ENCODE measurements at places on chromosomes 2 and 18.

GRCh38 chr2:138897274-138897673, 117.1 kb upstream of the NXPH2 start:
- DNase-seq, result no peak

GRCh38 chr18:63292831-63293683, 26.5 kb downstream of the BCL2 start:
- DNase-seq, result no peak

GRCh38 chr18:75829091-75829490, 401.6 kb upstream of the SMIM21 start:
- DNase-seq, result no peak

DNA sequence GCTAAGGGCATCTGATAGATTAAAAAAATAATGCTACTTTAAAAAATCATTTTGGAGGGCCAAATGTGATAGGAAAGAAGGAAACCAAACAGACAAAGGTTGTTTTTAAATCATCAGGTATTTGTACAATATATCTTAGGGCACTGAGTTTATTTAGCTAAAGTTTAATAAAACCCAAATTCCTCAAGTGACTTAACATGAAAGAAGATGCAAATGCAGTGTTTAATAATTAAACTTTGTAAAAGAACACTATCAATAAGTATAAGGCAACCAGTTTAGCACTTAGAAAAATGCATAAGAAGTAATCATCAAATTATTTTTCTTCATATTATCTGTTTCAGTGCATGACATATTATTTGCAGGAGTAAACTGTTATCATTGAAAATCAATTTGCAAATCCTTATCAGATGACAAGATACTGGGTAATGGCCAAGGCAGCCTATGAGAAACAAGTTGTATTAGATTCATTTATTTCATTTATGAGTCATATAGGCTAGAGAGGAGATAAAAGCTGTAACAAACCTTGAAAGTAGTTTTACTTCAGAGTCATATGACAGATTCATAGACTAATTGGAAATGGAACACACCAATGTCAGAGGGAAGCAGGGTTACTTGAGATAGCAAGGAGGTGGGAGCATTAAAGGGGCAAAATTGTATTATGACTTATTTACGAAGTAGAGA, 165.5 kb downstream of the GCA start:
- no peak for DNase-seq

DNA sequence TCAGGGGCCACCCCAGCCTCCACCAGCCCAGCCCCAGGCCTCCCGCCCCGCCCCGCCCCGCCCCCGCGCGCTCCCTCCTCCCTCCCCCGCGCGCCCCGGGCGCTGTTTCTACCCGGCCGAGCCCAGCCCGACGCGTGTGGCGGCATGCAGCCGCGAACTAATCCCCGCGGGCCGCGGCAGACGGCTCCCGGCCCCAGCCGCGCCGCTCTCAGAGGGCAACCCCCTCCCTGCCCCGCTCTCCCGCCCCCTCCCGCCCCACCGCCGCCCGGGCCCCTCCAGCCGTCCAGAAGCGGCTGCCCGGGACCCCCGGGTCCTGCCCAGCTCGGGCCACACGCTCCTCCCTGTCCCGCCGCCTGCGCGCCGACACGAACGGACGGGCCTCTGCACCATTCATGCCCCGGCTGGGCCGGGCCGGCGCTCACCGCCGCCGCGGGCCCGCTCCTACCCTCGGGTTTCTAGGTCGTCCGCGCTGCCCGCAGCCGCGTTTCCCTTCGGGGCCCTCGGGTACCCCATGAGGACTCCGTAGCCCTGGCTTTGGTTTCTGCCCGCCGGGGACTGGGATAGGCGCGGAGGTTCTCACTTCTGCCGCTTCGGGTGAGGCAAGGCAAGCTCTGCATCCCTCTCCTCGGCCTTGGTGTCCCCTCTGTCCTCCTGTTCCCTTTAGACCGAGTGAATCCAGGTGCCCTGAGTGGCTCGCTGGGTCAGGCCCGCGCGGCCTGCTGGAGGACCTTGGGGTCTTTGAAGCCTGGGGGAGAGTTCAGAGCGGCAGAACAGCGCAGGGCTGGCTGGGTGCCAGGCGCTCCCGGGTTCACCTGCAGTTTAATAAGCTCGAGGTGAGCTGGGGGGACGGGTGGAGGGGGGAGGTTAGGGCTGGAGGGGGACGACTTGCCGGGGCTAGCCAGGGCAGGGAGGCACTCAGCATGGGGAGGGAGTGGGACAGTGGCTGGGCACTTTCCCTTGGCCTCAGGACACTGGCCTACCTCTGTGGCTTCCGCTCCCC, 3.1 kb downstream of the WNT10A start:
- DNase-seq, result no peak

DNA sequence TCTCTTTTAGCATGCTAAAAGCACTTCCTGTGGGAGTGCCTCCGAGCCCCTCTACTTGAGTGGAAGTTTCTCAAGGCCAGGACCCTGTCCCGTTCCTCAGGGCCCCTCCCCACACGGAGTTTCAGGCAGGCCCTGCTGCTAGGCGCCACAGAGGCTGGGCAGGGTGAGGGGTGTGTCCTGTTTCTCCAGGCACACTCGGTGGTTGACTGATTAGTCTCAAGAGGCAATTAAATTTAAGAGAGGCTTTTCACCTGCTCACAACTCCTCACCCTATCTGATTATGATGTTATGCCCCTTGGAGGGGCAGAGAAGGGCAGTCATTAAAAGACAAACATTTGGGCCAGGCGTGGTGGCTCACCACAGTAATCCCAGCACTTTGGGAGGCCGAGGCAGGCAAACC, 160.8 kb upstream of the HAAO start:
- no peak for DNase-seq

GRCh38 chr2:140604788-140605187, 1526.0 kb downstream of the LRP1B start:
- DNase-seq, result no peak

DNA sequence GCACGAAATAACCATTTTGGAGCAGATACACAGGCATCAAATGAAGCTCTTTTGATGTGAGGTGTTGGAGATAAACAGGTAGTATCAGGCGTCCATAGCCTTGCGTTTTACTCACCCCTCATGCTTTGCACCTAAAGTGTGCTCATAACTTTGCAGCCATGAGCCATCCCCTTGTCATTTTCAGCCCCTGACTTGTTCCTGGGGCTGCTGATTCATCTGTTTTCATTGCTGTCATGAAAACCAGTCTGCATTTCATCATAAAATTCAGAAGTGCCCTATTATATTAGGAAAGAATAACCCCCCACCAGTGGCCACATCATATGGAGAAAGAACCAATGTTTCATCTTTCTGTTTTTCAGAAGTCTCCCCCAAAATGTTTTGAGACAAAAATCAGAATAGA, 329.7 kb upstream of the NRP2 start:
- DNase-seq, result no peak

DNA sequence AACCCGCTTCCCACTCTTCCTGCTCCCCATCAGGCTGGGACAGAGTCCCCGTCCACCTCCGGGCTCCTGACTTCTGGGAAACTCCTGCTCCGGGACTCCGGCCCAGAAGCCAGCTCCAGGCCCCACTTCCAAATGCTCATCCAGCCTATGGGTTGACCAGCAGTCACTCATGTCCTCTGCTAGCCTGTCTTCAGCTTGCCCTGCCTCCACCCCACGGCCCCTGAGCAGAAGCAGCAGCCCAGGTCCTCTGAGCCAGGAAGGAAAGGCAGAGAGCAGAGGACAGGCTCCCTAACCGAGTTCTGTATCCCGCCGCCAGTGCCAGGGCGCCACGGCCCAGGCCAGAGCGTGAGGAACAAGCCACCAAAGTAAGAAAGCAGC, 86.4 kb upstream of the ID2 start:
- DNase-seq, result no peak

GRCh38 chr2:121804997-121805765, 49.7 kb downstream of the TSN start:
- DNase-seq, result no peak

DNA sequence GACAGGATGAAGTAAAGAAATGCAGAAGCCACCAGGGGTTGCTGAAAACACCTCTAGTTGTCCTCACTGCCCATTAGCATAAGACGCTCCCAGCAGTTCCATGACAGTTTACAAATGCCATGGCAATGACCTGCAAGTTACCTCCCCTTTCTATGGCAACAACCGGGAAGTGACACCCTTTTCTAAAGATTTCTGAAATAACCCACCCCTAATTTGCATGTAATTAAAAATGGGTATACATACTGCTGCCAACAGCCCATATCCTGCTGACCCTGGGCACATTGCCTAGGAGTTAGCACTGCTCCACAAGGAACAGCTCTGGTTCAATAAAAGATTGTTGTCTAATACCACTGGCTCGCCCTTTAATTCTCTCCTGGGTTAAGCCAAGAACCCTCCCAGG, 178.3 kb upstream of the LRATD1 start:
- DNase-seq, result no peak

DNA sequence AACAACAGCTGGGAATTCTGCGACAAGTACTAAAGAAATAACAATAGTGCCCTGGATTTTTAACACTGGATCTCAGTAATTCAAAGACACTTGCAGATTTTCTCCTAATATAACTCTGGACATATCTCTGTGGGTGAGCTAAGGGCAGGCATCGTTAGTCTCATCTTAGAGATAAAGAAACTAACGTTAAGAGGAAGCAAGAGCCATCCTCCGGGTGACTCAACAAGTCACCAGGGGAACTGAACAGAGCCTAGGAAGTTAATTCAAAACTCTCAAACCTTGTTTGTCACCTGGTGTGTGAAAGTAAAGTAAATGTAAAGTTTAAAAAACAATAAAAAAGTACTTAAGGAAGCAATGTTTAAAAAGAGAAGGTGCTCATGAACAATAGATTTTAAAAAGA, 41.6 kb upstream of the NRP2 start:
- DNase-seq, result no peak

DNA sequence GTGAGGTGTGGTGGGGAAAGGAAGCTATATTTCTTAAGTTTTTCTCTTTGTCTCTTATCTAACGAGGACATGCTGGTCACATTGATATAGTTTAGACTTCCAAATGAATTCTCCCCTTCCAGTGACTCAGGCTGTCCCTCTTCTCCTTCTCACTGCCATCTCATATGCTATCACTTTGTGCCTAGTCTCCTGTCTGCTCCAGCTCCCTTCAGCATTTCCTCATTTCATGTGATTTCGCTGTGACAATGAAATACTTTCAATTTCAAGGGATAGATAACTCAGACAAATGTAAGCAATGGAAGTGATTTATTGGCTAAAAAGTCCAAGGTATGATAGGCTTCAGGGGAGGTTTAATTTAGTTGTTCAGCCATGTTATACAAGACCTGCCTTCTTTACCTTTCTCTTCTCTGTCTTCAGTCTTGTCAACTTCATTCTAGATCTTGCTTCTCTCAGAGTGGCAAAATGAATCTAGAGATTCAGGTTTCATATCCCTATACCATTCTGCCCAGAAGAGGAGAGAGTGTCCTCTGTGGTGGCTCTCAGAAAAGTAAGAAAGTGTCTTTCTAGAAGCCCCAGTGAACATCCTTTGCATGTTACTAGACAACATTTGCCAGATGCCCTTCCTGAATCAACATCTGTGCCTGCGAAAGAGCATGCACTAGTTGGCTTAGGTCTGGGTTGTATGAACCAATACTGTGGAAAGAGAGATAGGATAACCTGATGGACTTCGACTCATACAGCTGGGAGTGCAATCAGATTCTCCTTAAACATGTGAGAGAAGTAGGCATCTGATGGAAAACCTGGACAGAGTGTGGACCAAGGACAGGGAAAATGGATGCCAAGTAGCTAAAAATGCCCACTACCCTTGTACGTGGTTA, 29.9 kb upstream of the GPR155 start:
- DNase-seq, result no peak

- DNase-seq, result no peak
Measured at GRCh38 chr2:197307236-197307932, 3.2 kb downstream of the ANKRD44 start.

GRCh38 chr2:195532628-195533271, 124.3 kb upstream of the SLC39A10 start:
- no peak for DNase-seq

- DNase-seq, result no peak
Measured at GRCh38 chr2:176122052-176122682, 352 bp upstream of the HOXD9 start.

- no peak for DNase-seq
Measured at GRCh38 chr18:30544141-30544540, 498.4 kb downstream of the DSC3 start.

DNA sequence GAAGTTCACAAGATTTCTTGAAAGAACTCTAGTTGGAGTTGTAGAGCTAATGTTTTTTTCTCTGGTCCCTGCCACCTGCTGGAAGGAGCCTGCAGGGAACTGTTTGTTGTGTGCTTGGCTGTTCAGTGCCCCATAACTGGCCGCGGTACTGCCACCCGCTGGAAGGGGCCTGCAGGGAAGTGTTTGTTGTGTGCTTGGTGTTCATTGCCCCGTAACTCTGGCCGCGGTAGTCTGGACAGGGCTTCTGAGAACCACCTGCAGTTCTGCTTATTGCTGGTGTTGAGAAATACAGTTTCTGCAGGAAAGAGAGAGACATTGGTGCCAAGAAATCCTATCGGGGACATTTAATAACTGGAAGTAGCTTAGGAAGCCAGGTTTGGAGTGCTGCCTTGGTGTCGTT, 58.1 kb downstream of the AGAP1 start:
- DNase-seq, result peak; percentile 56

DNA sequence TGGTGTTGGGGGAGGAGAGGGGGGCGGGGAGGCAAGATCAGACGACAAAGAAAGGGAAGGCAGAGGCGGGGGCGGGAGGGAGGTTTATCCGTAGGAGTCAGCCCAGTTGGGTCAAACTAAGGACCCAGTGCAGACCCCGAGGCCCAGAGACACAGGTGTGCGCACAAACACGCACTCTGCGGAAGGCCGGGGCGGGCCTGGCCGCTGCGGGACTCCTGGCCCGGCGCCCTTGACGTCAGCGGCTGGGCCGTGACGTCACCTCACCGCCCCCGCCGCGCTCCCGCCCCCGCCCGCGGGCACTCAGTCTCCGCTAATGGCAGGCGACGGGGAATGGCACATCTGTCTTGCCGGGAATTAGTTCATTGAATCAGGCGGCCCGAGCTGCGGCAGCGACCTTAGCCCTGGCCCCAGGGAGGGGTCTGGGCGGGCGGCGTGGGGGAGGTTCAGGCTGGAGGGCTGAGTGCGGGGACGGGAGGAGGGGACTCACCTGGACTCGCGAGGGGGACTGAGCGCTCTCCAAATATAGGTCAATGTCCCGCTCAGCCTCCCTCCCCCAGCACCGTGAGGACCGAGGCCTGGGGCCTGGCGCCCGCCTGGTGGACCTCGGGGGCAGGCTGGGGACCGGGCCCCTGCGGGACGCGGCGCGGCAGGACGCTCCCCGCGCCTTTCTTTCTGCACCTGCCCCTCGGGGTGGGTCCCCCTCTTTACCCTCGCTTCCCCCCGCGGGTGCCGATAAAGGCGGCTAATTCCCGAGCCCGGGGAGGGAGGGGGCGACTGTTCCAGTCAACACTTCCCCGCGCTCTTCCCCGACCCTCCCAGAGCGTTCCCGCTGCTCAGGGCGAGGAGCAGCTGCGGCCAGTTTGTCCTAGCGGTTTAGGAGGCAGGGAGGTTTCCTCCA, 15.5 kb upstream of the ECEL1 start:
- DNase-seq, result no peak

Measured in NCI-H1694 treated with DMSO at 0.1 percent for 48 hours (cell line).